Neural crest cell (in vitro differentiated cells): ENCODE measurements at places on chromosomes 1 and 21. TPM values are rescaled to one million over a fixed set of nuclear protein-coding genes. Genes with fewer than 3 reads are reported as not detected.

DNA sequence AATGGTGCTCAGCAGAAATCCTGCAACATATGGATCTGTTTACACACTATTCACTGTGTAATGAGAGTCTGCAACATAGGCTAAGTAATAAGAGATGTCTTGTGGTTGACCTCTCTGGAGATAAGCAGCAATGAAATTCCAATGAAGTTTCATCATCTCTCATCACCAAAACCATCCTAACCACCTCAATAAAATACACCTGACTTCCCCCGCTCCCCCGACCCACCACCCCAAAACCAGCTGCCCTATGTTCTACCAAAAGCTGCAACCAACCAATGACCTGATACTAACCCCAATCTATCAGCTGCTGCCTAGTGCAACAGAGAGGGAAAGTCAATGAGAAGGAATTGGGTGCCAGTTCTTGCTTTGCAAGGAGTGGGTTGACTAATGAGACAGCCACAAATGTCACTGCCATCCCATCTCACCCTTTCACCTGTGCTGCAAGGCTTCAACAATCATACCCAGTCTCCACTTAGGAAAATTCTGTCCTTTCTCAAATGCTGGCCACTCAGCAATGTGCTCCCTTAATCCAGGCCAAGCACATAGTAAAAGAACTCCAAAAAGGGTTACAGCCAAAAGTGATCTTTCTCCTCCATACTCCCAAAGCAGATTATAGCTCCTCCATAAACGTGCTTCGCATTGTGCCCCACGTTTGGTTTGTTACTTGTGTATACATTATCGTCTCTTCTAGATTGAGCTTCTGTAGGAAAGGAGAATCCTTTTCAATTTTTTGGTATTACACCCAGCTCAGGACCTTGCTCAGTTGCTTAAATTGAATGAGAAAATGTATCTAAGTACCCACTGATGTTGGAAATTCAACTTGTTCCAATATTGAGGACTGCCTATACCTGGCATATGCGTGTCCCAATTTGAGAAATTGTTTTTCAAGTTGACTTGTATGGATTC lies 29.0 kb downstream of the MRPL39 start:
- H3K4me3 ChIP-seq, result no peak overlapping the region
- no peaks in the 10 kb centered on the region for H3K27me3 ChIP-seq
- no peaks in the 10 kb centered on the region for H3K4me1 ChIP-seq
- DNase-seq, result no peak

GRCh38 chr1:227603327-227603726 lies 40.0 kb downstream of the ZNF678 start:
- H3K36me3 ChIP-seq, result peaks cover 61% of the 10 kb centered on the region
- H3K27ac ChIP-seq, result no peak overlapping the region
- H3K27me3 ChIP-seq, result no peaks in the 10 kb centered on the region
- H3K4me3 ChIP-seq, result no peak overlapping the region

DNA sequence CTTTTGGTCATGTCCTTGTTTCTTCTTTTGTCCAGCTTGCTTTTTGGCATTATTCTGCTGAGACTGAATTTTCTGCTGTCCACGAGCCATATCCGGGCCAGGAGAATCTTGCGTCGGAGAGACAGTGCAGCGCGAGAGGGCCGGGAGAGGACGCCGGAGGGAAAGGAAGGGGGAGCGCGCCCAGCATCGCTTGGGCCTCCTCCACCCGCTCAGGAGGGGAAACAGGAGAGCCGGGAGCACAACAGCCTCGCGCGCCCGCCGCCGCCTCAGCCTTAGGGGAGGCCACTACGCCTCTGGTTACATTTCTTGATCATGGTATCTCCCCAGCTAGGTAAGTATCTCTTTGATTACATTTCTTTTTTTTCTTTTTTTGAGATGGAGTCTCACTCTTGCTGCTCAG lies 7.4 kb upstream of the DEGS1 start:
- peaks cover 9% of the 10 kb centered on the region for H3K4me1 ChIP-seq
- DNase-seq, result peak; percentile 46
- H3K27me3 ChIP-seq, result peaks cover 16% of the 10 kb centered on the region
- peak overlapping the region; percentile 68 for H3K4me3 ChIP-seq
- H3K27ac ChIP-seq, result peak overlapping the region; percentile 57
- no peaks in the 10 kb centered on the region for H3K36me3 ChIP-seq

GRCh38 chr1:116288201-116288598 lies 84.8 kb upstream of the ATP1A1 start:
- no peaks in the 10 kb centered on the region for H3K27me3 ChIP-seq
- H3K27ac ChIP-seq, result no peak overlapping the region
- DNase-seq, result no peak
- H3K4me1 ChIP-seq, result no peaks in the 10 kb centered on the region
- H3K4me3 ChIP-seq, result no peak overlapping the region

DNA sequence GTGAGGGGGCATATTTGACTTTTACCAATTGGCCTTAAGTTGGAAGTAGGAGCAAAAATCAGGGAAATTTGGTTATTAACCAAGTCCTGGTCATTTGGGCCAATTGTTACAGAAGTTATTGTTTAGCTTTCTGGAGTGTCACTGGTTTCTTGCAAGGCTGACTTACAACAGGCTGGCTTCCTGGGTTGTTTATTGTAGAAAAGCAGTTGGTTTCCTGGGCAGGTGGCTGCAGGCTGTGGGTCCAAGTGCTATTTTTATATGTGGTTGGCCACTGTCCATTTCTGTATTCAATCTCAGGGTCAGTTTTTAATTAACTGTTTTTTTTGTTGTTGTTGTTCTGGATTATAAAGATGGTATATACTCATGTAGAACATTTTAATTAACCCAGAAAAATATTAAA lies 174.1 kb downstream of the KCNJ6 start:
- H3K36me3 ChIP-seq, result no peaks in the 10 kb centered on the region
- H3K27ac ChIP-seq, result no peak overlapping the region
- peaks cover 17% of the 10 kb centered on the region for H3K27me3 ChIP-seq
- H3K4me1 ChIP-seq, result no peaks in the 10 kb centered on the region
- no peak for DNase-seq
- no peak overlapping the region for H3K4me3 ChIP-seq

DNA sequence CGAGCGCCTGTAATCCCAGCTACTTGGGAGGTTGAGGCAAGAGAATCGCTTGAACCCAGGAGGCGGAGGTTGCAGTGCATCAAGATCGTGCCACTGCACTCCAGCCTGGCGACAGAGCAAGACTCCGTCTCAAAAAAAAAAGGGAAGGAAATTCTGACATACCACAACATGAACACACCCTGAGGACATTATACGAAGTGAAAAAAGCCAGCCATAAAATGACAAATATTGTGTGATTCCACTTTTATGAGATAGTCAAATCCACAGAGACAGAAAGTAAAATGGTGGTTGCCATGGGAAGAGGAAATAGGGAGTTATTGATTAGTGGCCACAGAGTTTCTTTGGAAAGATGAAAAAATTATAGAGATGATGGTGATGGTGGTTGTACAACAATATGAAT lies 41.7 kb downstream of the EVI5 start:
- peaks cover 4% of the 10 kb centered on the region for H3K4me1 ChIP-seq
- no peaks in the 10 kb centered on the region for H3K27me3 ChIP-seq
- peaks cover 2% of the 10 kb centered on the region for H3K36me3 ChIP-seq
- no peak for DNase-seq
- no peak overlapping the region for H3K27ac ChIP-seq

DNA sequence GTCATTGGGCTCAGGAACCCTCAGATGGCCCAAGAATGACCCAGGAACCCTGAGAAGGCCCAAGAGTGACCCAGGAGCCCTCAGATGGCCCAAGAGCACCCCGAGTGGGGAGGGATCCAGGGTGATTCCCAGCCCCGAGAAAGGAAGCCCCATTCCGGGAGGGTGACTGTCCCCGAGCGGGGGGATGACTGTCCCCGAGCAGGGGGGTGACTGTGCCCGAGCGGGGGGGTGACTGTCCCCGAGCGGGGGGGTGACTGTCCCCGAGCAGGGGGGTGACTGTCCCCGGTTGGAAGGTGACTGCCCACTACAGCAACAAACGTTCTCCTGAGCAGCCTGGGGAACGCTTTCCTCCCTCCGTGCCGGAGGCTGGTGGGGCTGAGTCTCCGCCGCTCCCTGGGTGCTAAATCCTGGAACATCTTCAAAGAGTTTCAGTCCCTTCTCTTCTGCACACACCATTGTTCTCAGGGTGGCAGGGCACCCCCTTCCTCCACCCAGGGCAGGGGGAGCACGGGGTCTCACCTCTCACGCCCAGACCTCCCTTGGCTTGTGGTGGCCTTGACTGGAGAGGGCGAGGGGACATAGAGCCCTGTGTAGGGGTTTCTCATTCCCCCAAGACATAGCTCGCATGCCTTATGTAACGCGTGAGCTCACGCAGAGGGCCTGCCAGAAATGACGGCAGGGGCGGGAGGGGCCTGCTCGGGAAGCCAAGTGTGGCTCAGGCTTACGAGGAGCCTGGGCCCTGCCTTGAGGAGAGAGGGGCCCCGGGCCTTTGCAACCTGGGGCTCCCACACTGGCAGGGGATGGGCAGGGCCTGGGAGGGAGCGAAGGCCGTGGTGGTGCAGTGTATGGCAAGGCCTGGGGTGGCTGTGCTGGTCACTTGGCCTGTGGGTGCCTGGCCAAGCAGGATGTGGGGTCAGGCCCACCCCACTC lies 14.3 kb upstream of the SKI start:
- H3K4me1 ChIP-seq, result peaks cover 4% of the 10 kb centered on the region
- no peaks in the 10 kb centered on the region for H3K27me3 ChIP-seq
- no peak for DNase-seq
- H3K4me3 ChIP-seq, result no peak overlapping the region
- H3K27ac ChIP-seq, result no peak overlapping the region

- no peak for DNase-seq
- H3K36me3 ChIP-seq, result no peaks in the 10 kb centered on the region
- H3K4me3 ChIP-seq, result no peak overlapping the region
- peaks cover 2% of the 10 kb centered on the region for H3K27me3 ChIP-seq
- H3K27ac ChIP-seq, result no peak overlapping the region
These were observed 57.5 kb downstream of the CD247 start for GRCh38 chr1:167460836-167461235.

- H3K27ac ChIP-seq, result no peak overlapping the region
- H3K36me3 ChIP-seq, result no peaks in the 10 kb centered on the region
- no peak overlapping the region for H3K4me3 ChIP-seq
- no peak for DNase-seq
- H3K27me3 ChIP-seq, result peaks cover 9% of the 10 kb centered on the region
- H3K4me1 ChIP-seq, result peaks cover 35% of the 10 kb centered on the region
These were observed 12.7 kb upstream of the PRELP start for GRCh38 chr1:203462878-203463277.

GRCh38 chr1:107315652-107316051 lies 174.8 kb downstream of the NTNG1 start:
- no peak overlapping the region for H3K27ac ChIP-seq
- no peaks in the 10 kb centered on the region for H3K4me1 ChIP-seq
- H3K27me3 ChIP-seq, result no peaks in the 10 kb centered on the region
- DNase-seq, result no peak
- H3K36me3 ChIP-seq, result no peaks in the 10 kb centered on the region

- no peaks in the 10 kb centered on the region for H3K27me3 ChIP-seq
- H3K4me1 ChIP-seq, result peaks cover 35% of the 10 kb centered on the region
These were observed 69.3 kb downstream of the EPB41 start for GRCh38 chr1:28983509-28984310.

DNA sequence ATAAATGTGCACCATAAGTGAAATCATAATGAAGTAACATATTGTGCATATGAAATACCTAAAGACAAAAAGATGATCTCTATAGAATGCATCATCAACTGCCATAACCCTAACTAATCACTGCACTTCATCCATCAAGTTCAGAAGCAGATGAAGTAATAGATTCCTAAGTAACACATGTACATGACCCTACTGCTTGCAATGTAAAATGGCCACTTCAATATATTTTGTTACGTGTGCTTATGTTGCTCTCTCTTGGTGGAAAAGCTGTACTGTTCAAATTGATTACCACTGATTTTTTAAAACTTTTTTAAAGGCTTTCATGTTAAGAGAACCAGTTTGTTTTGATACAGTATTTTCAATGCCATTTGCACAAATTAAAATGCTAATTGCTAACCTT lies 141.8 kb downstream of the TTLL7 start:
- H3K27ac ChIP-seq, result no peak overlapping the region
- H3K36me3 ChIP-seq, result no peaks in the 10 kb centered on the region
- H3K4me1 ChIP-seq, result peaks cover 14% of the 10 kb centered on the region
- no peaks in the 10 kb centered on the region for H3K27me3 ChIP-seq
- no peak overlapping the region for H3K4me3 ChIP-seq
- DNase-seq, result no peak

DNA sequence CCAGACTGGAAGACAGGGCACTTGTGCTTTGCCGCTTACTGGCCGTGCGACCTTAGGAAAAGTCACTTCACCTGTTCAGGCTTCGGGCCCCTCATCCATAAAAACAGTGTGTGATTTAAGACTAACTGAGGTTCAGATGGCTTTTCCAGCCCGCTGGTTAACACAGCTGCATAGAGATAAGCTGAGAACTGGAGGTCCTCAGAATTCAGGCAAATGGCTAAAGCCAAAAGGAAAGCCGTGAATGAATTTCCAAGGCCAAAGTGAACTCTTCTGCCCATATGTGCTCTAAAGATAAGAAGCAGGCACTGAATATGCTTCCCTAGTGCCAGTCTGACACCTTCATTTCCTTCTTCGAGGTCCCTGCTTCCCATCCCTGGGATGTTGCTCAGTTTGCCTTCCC lies 23.5 kb upstream of the SARS1 start:
- no peaks in the 10 kb centered on the region for H3K36me3 ChIP-seq
- no peaks in the 10 kb centered on the region for H3K27me3 ChIP-seq
- H3K27ac ChIP-seq, result no peak overlapping the region
- peaks cover 3% of the 10 kb centered on the region for H3K4me1 ChIP-seq
- DNase-seq, result no peak

GRCh38 chr1:80509965-80510522 lies 1290.7 kb upstream of the ADGRL2 start:
- no peak overlapping the region for H3K4me3 ChIP-seq
- no peak overlapping the region for H3K27ac ChIP-seq
- no peak for DNase-seq
- H3K4me1 ChIP-seq, result no peaks in the 10 kb centered on the region

DNA sequence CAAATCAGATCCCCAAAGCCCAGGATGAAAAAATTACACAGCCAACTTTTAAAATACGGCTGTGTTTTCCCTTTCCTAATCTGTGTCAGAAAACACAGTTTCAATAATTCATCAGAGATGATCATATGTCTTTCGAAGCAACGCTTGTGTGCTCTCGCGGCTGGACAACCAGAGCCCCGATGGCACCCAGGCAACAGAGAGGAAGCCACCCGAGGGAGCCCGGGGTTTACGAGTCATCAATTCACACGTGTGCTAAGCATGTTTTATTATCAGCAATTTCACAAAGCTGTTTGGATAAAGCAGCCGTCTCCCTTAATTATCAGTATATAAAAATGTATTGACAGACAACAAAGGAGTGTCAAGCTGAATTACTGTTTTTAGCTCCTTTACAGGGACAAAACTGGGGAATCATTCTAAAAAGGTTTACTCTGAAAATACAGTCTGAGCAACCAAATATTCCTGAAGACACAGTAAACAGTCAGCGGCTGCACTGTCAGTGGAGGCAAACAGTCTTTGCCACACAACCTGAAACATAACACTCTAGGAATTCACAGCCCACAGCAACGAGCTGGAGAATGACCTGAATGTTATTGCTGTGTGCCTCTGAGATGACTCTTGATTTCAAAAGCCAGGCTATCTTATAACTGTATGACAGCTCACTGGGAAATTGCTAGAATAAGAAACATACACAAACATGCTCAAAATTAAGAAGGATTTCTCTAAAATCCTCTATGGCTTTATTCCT lies 201.0 kb downstream of the SIPA1L2 start:
- H3K27ac ChIP-seq, result peak overlapping the region; percentile 19
- H3K4me1 ChIP-seq, result peaks cover 24% of the 10 kb centered on the region
- no peak overlapping the region for H3K4me3 ChIP-seq
- DNase-seq, result no peak
- peaks cover 11% of the 10 kb centered on the region for H3K36me3 ChIP-seq

FABP3 gene
- 13.6 and 14.0 TPM in 2 replicates for total RNA-seq

USP25 gene
- total RNA-seq, result 27.2 and 30.5 TPM in 2 replicates

MAGI3 gene
- total RNA-seq, result 17.6 and 17.9 TPM in 2 replicates

S100A2 gene
- not detected in 2 replicates for total RNA-seq

SLAMF6 gene
- not detected in 2 replicates for total RNA-seq

TRABD2B gene
- 0.41 and 0.49 TPM in 2 replicates for total RNA-seq

DENND4B gene
- total RNA-seq, result 71.6 and 75.2 TPM in 2 replicates

CCDC28B gene
- total RNA-seq, result 16.7 and 21.2 TPM in 2 replicates

NPL gene
- 9.1 and 12.7 TPM in 2 replicates for total RNA-seq

PTGER3 gene
- not detected in 2 replicates for total RNA-seq
